ENCODE measurements at places on chromosomes 3 and 15. TPM values are rescaled to one million over a fixed set of nuclear protein-coding genes. Genes with fewer than 3 reads are reported as not detected.

- no peaks in the 10 kb centered on the region for H3K27me3 ChIP-seq
- H3K4me3 ChIP-seq: no peak overlapping the region
- no peak for DNase-seq
Observed at GRCh38 chr15:20352241-20353200, 189.1 kb downstream of the GOLGA6L6 start.

- H3K36me3 ChIP-seq: no peaks in the 10 kb centered on the region
- H3K4me3 ChIP-seq: no peak overlapping the region
- DNase-seq: no peak
- no peak overlapping the region for H3K27ac ChIP-seq
Observed at GRCh38 chr15:80595396-80595795, 99.7 kb upstream of the ABHD17C start.

DNA sequence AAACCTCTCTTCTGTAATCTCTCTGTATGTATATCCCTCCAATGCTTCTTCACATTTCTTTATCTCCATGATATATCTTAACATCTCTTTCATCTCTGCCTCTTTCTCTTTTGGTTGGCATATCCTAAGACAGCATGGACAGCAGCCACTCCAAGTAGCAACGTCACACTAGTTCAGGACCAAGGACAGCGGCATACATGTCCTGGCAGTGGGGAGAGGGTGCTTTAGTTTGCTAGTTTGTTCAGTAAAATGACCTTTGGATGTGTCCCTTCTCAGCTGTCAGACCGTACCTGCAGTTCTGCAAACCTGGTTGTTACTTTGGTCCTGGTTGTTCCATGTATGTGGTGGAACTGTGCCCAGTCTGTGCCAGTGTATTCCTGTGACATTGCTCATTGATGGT, 225.6 kb upstream of the ROPN1 start:
- H3K36me3 ChIP-seq: no peaks in the 10 kb centered on the region
- no peak overlapping the region for H3K4me3 ChIP-seq
- DNase-seq: no peak
- no peak overlapping the region for H3K27ac ChIP-seq
- H3K27me3 ChIP-seq: peaks cover 7% of the 10 kb centered on the region
- H3K4me1 ChIP-seq: no peaks in the 10 kb centered on the region

The GOLGA6B gene
- 0.51 TPM for total RNA-seq

- no peak overlapping the region for H3K27ac ChIP-seq
- DNase-seq: no peak
- no peaks in the 10 kb centered on the region for H3K4me1 ChIP-seq
- H3K27me3 ChIP-seq: no peaks in the 10 kb centered on the region
- H3K36me3 ChIP-seq: no peaks in the 10 kb centered on the region
Observed at GRCh38 chr3:193573403-193574191, 18.9 kb upstream of the ATP13A4 start.

- DNase-seq: no peak
- H3K27me3 ChIP-seq: no peaks in the 10 kb centered on the region
- H3K4me1 ChIP-seq: no peaks in the 10 kb centered on the region
- H3K27ac ChIP-seq: no peak overlapping the region
- H3K4me3 ChIP-seq: no peak overlapping the region
Observed at GRCh38 chr3:77800893-77801292, 761.0 kb downstream of the ROBO2 start.

- H3K4me3 ChIP-seq: no peak overlapping the region
- DNase-seq: no peak
- H3K27me3 ChIP-seq: no peaks in the 10 kb centered on the region
- no peak overlapping the region for H3K27ac ChIP-seq
Observed at GRCh38 chr15:90334304-90334731, 17.8 kb upstream of the ZNF774 start.

The C3orf49 gene
- not detected for total RNA-seq

GRCh38 chr15:70210528-70210927, 112.8 kb upstream of the TLE3 start:
- no peaks in the 10 kb centered on the region for H3K36me3 ChIP-seq
- no peaks in the 10 kb centered on the region for H3K27me3 ChIP-seq
- H3K4me1 ChIP-seq: no peaks in the 10 kb centered on the region
- H3K4me3 ChIP-seq: no peak overlapping the region
- H3K27ac ChIP-seq: no peak overlapping the region
- DNase-seq: no peak

- DNase-seq: no peak
- no peaks in the 10 kb centered on the region for H3K4me1 ChIP-seq
- H3K27me3 ChIP-seq: peaks cover 15% of the 10 kb centered on the region
- no peaks in the 10 kb centered on the region for H3K36me3 ChIP-seq
- H3K4me3 ChIP-seq: no peak overlapping the region
Observed at GRCh38 chr3:70433091-70433490, 120.7 kb upstream of the MDFIC2 start.

- no peak overlapping the region for H3K27ac ChIP-seq
- no peak for DNase-seq
- H3K4me3 ChIP-seq: no peak overlapping the region
- peaks cover 2% of the 10 kb centered on the region for H3K36me3 ChIP-seq
- peaks cover 5% of the 10 kb centered on the region for H3K27me3 ChIP-seq
Observed at GRCh38 chr3:57281715-57282114, 10.8 kb downstream of the ASB14 start.

DNA sequence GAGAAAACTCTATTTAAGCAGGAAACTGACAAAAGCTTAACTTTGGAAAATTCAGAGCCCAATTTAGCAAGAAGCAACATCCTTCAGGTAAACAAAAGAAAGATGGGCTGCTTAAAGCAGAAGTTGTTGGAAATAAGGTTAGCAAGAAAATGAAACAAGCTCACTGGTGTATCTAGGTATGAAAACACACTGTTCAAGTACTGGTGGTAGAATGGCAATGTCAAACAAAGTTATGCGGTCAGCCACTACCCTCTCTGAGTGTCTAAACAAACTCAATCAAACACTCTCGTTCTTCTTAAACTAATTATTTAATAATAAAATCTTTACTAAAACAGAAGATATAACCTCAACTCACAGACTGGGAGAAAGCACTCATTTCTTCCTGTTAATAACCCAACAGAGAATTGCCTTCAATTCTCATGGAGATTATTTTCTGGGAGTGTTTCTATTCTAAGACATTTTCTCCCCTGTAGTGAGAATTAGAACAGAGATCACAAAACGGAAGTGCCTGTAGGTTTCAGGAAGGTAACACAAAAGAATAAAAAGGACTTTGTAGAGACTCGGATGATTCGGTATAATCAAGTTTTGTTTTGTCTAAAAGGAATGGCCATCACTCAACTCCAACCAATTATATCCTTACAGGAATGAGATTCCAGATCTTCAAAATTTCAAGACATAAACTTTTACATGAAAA, 28.9 kb downstream of the PRICKLE2 start:
- H3K4me1 ChIP-seq: no peaks in the 10 kb centered on the region
- no peak overlapping the region for H3K27ac ChIP-seq
- no peaks in the 10 kb centered on the region for H3K36me3 ChIP-seq
- H3K27me3 ChIP-seq: peaks cover under 1% of the 10 kb centered on the region

DNA sequence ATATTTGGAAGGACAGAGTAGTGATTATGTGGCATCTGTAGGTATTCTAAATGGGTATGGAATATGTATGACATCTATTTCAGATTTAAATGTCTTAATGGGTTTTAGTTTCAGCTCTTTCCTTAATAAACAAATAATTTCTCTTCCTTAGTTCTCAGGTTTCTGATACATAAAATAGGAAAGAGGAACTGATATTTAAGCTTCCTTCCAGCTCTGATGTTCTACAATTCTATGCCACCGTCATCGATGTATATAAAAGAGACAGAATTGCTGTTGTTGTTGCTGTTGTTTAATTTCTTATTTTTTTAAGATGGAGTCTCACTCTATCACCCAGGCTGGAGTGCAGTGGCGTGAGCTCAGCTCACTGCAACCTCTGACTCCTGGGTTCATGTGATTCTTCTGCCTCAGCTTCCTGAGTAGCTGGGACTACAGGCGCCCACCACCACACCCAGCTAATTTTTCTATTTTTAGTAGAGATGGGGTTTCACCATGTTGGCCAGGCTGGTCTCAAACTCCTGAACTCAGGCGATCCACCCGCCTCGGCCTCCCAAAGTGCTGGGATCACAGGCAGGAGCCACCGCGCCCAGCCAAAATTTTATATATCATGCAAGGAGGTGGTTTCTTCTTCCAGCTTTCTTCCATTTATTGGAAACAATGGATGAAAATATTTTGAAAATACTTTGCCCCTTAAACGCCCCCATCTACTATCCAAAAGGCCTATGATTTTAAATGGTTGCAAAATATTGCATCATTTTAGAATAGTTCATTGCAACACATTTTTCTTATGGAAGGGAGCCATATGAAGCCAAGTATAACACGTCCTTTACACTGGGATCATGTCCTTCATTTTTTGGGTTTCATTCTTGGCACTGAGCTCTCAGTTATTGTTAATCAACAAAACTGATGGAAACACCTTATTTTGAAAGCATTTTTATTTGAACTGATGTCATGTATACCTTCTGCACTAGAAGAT, 13.9 kb upstream of the C15orf61 start:
- peaks cover 5% of the 10 kb centered on the region for H3K4me1 ChIP-seq
- H3K27ac ChIP-seq: no peak overlapping the region
- no peaks in the 10 kb centered on the region for H3K36me3 ChIP-seq
- no peak for DNase-seq
- H3K4me3 ChIP-seq: no peak overlapping the region

The NDN gene
- 1.5 TPM for total RNA-seq

DNA sequence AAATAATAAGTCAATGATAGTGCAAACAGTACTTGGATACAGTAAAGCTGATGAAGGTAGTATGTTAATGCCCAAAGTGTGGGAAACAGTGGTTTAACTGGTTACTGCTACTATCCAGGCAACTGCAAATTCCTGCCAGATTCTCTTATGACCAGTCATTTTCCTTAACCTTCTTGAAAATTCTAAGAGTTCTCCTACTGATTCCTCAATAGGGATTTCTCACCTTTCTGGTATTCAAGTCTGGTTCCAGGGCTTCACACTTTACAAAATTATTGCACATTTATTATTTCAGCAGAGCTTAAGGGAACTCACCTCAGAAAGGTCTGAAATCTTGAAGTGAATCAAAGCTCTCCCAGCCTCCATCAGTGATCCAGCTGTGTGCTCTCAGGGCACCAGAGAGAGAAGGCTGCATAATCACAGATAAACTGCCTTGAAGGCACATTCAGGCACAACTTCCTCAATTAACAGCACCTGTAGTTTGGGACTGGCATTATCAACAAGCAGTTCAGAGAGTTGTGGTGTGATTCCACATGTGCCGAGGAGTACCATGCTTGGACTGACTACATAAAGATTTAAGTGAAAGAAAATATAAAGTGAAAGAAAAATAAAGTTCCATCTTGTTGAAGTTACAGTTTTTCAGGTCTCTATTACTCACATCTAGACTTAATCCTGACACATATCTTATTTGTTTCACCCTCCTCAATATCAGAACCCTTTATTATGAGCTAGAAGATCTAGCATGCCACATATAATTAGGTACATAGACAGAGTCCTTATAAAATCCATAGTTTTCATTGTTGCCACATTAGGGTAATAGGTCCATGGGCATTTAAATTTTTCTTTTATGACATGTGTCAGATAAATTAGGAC, 59.5 kb upstream of the TIPARP start:
- no peaks in the 10 kb centered on the region for H3K36me3 ChIP-seq
- peaks cover 33% of the 10 kb centered on the region for H3K4me1 ChIP-seq
- no peak for DNase-seq
- no peaks in the 10 kb centered on the region for H3K27me3 ChIP-seq
- H3K4me3 ChIP-seq: no peak overlapping the region

GRCh38 chr3:126886217-126886616, 96.7 kb upstream of the PLXNA1 start:
- no peaks in the 10 kb centered on the region for H3K27me3 ChIP-seq
- H3K4me3 ChIP-seq: no peak overlapping the region
- no peaks in the 10 kb centered on the region for H3K4me1 ChIP-seq
- H3K36me3 ChIP-seq: no peaks in the 10 kb centered on the region
- DNase-seq: no peak
- H3K27ac ChIP-seq: no peak overlapping the region

DNA sequence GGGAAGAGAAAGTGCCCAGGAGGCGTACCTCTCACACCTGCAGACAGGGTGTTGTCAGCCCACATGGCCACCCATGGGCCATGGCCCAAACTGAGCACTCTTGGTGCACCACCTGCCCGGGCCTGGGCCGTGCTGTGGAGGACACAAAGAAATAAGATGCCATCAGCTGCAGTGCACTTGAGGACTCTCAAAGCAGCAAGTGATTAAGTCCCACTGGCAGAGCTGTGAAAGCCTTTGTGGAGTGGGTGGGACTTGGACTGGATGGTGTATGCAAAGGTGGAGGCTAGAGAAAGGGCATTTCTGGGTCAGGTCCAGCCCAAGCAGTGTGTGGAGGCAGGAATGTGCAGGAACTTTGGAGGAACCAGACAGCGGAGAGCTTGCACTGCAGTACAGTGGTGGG, 122.3 kb downstream of the MEGF11 start:
- no peak for DNase-seq
- H3K27me3 ChIP-seq: no peaks in the 10 kb centered on the region
- H3K4me3 ChIP-seq: no peak overlapping the region
- H3K4me1 ChIP-seq: peaks cover 13% of the 10 kb centered on the region
- H3K27ac ChIP-seq: no peak overlapping the region
- no peaks in the 10 kb centered on the region for H3K36me3 ChIP-seq

DNA sequence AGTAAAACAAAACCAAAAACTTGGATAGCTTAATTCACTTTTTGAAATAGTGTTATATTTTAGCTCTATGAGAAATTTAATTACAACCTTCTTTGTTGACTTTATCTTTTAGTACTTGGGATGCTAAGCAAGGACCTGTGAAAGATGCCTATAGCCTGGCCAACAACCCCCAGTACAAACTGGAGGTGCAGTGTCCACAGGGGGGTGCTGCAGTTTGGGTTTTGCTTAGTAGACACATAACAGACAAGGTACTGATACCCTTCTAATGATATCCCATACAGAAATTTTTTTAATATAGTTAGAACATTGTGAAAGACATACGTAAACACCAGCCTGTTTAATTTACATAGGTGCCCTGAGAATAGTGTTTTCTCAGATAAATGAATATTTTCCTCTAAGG, 35.3 kb downstream of the CAPN7 start:
- no peaks in the 10 kb centered on the region for H3K27me3 ChIP-seq
- H3K4me3 ChIP-seq: no peak overlapping the region
- H3K27ac ChIP-seq: no peak overlapping the region
- peak; percentile 54 for DNase-seq
- peaks cover 10% of the 10 kb centered on the region for H3K4me1 ChIP-seq
- peaks cover 8% of the 10 kb centered on the region for H3K36me3 ChIP-seq

The ZNF385D gene
- not detected for total RNA-seq

- no peaks in the 10 kb centered on the region for H3K27me3 ChIP-seq
- DNase-seq: no peak
- peaks cover 5% of the 10 kb centered on the region for H3K4me1 ChIP-seq
- H3K27ac ChIP-seq: no peak overlapping the region
Observed at GRCh38 chr3:129738172-129738571, 131.7 kb upstream of the PLXND1 start.

The ACKR4 gene
- not detected for total RNA-seq

DNA sequence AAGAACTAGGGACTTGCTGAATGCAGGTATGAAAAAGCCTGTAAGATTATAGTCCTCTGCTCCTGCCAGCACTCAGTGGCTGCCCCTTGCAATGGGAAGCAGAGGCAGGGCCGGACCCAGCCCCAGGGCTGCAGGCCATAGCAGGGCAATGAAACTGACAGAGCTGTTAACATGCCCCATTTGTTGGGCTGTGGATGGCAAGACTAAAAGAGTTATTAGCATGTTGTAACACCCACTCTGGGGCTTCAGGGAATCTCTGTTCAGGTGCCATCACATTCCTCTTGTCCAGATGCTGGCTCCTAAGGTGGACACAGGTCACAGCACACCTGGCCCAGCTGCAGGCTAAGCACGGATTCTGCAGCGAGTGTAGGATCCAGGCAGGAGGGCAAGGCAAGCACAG, 7.4 kb upstream of the OR5H2 start:
- H3K36me3 ChIP-seq: peaks cover 6% of the 10 kb centered on the region
- H3K4me1 ChIP-seq: no peaks in the 10 kb centered on the region
